AG09309 (cell line): ENCODE measurements at places on chromosomes 7 and 10.

DNA sequence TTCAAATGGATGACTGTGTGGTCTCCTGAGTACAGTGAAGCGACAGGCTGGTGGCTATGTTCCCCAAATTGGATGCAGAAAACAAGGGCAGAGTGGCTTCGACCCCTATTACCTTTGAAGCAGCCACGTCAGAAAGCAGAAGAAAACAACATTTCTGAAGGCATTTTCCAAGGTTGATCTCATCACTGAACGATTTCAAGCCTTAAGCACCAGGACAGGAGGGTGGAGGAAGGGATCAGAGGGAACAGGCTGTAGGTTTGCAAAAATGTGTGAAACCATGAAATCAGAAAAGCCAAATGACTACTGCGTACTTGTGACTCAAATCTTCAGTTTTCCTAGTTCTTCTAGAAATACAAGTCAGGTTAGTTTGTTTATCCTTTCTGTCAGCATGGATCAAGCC is 181.0 kb upstream of the TMEM106B start:
- DNase-seq, result no peak

- DNase-seq, result no peak
Observed at GRCh38 chr7:29457141-29457561, 106.5 kb upstream of the PRR15 start.

- no peak for DNase-seq
Observed at GRCh38 chr10:35043796-35044344, 46.3 kb downstream of the CUL2 start.

DNA sequence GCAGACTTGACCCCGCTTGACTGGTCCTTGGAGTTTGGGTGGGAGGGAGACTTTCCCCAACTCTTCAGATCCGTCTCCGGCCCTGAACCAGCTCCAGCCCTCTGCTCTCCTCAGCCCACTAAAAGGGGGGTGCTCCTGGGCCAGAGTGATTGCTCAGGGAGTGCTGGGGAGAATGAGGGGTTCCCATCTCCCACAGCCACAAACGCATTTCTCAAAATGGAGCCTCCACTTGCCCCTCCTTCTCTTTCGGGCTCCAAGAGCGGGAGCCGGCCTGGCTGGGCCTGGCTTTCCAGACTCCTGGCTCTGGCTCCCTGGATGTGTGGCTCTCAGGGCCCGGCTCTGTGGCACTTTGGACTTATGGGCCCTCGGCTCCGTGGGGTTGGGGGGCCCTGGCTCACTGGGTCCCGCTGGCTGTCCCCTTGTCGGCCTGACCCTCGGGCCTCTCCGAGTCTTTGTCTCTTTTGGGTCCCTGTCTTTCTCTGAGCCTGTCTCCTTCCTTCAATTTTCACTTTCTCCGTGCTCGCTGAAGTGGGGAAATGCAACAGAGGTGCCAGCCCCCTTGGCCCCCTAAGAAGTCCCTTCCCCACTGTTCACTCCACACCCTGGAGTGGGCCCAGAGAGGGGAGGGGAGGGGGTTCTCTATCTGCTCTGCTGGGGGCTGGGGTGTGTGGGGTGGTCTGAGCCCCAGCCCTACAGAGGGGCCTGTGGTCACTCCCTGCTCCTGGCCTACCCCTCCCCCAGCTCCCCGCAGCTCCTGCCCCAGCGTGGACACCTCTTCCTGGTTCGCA is 713 bp downstream of the LZTS2 start:
- DNase-seq, result no peak

DNA sequence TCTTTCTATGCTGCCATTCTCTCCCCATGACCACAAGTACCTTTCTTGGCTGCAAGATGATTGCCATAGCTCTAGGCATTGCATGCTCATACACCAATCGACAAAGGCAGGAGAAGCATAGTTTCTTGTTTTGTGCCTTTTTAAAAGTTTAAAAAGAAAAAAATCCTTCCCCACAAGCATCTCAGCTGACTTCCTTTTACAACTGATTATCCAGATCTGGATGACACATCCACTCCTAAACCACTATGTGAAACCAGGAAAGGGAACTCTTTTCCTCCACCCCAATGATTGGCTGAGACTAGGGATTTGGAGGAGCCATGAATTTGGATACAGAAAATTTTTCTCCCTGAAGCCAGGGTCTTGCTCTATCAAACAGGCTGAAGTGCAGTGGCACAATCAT is 14.5 kb upstream of the LRRC4 start:
- DNase-seq, result no peak

GRCh38 chr10:79022565-79023230 is 46.1 kb upstream of the ZMIZ1 start:
- no peak for DNase-seq

DNA sequence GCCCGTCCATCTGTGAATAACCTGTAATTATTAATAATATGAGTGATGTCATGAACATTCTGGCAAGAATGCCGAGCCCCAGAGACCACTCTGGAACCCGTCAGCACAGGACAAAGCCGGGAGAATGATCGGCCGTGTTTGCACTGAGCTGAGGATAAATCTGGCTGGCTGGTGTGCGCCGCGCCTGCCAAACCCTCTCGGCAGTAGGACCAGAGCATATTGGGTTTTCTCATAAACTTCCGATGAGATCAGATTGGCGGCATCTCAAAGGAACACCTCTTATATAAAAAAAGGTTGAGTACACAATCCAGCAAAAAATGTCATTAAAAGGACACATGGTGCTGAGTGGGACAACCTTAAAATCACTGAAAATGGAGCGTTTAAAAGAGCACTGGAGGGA is 296.0 kb upstream of the MKI67 start:
- no peak for DNase-seq

GRCh38 chr7:91288208-91288824 is 24.1 kb downstream of the FZD1 start:
- no peak for DNase-seq

- no peak for DNase-seq
Observed at GRCh38 chr7:94970085-94970576, 62.7 kb downstream of the PPP1R9A start.

GRCh38 chr7:152856351-152856750 is 96.8 kb downstream of the ACTR3B start:
- DNase-seq, result no peak

DNA sequence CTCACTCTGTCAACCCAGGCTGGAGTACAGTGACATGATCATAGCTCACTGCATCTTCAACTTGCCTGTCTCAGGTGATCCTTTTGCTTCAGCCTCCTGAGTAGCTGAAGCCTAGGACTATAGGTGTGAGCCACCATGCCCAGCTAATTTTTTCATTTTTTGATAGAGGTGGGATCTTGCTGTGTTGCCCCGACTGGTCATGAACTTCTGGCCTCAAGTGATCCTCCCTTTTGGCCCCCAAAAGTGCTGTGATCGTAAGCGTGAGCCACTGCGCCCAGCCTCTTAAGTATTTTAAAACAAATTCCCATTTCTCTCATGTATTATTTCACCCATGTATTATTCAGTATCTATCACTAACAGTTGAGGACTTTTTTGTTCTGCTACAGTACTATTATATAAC is 43.5 kb downstream of the KMT2E start:
- DNase-seq, result no peak

DNA sequence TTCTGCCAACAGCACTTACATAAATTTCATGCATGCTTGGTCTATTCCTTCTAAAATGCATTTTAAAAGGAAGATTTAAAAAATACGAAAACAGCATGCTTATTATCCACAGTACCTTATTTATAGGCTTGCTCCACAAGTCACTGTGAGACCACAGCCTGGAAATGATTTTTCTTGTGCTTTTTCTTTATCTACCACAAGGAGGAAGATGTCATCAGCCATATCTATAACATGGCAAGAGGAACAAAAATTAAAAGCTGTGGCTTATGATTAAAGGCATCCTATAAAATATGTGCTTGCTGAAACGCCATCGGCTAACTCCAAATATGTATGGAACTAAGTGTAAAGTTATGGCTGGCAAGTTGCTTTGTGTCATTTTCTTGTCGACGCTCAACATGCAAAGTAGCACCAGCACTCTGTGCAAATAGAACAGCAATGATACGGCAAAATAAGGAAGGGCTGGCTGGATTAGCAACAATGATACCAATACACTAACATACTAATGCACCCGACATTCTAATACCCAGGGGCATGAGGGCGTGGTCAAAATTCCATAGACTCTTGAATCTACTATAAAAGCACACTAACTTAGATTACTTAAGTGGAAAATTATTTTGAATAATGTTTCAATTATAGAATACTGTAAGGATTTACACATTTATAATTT is 41.2 kb upstream of the AKR1E2 start:
- no peak for DNase-seq

GRCh38 chr10:92068900-92069299 is 145.3 kb downstream of the BTAF1 start:
- DNase-seq, result no peak
